ENCODE measurements at places on chromosomes 11 and 22.

DNA sequence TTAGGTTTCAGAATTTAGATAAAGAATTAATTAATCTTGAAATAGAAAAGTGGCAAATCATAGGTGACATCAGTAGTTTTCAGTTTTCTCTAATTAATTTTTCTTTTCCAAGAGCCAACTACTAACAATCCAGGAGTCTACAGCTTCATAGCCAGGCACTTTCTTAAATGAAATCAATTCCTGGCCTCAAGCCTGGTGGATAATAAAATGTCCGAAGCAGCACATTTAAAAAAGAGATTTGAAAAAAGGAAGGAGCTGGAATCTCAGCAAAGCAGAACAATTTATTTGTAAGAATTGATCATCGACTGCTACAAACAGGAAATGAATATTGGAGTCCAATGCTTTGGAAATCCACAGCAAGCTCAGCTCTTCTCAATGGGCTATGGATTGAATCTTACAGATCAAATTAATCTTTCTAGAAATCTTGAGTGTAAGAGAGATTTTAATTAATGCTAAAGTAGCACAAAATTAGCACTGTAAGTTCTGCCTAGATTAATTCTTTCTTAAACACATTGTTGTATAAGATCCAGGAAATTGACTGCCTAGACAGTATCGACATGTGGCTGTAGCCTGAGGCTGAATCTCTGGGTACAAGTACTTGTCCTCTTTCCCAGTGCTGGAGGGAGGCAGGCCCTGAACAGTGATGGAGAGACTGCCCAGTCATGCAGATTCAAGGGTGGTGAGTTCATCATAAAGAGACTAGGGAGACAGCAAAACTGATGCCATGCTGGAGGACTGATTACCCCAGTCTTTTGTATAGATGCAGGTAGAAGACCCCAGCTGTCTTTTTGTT lies 167.8 kb upstream of the POU2AF2 start:
- no peak for DNase-seq

GRCh38 chr22:24424001-24424900 lies 3.1 kb upstream of the ADORA2A start:
- peak; percentile 61 for DNase-seq

GRCh38 chr11:76566811-76567210 lies 103.7 kb downstream of the LRRC32 start:
- DNase-seq = no peak

GRCh38 chr11:127598476-127598875 lies 597.9 kb upstream of the KIRREL3 start:
- DNase-seq = no peak

GRCh38 chr11:119254239-119254638 lies 48.1 kb downstream of the CBL start:
- DNase-seq = peak; percentile 57

GRCh38 chr11:59415111-59415510 lies 11.1 kb downstream of the OR5A2 start:
- no peak for DNase-seq

Measured in activated CD4-positive, alpha-beta T cell treated with anti-CD3 and anti-CD28 coated beads, Interleukin-2, amount 50 U/mL, for 48 hours (primary cell).